ENCODE measurements at places on chromosomes 12 and 14. TPM values are rescaled to one million over a fixed set of nuclear protein-coding genes. Genes with fewer than 3 reads are reported as not detected.

PRB2 gene
- not detected for total RNA-seq

ZFHX2 gene
- 0.62 TPM for total RNA-seq

ARG2 gene
- 3.5 TPM for total RNA-seq

NXPH4 gene
- 4.0 TPM for total RNA-seq

IFNG gene
- total RNA-seq: not detected

BDKRB2 gene
- total RNA-seq: 74.1 TPM

BCL2L14 gene
- total RNA-seq: not detected

HOXC9 gene
- not detected for total RNA-seq

KCNJ8 gene
- total RNA-seq: 15.5 TPM

LYZ gene
- total RNA-seq: not detected

KLRC2 gene
- not detected for total RNA-seq

OXA1L gene
- total RNA-seq: 35.9 TPM

POMT2 gene
- 12.9 TPM for total RNA-seq

CMKLR1 gene
- total RNA-seq: not detected

KRT85 gene
- total RNA-seq: not detected

CCDC38 gene
- not detected for total RNA-seq

FOXN3 gene
- total RNA-seq: 12.7 TPM

ZC2HC1C gene
- 1.8 TPM for total RNA-seq

RTN1 gene
- 0.12 TPM for total RNA-seq

FOXN4 gene
- not detected for total RNA-seq

DCTN2 gene
- total RNA-seq: 106 TPM

RND1 gene
- total RNA-seq: 0.12 TPM

ESPL1 gene
- total RNA-seq: 4.2 TPM

GLT1D1 gene
- total RNA-seq: not detected

FLVCR2 gene
- total RNA-seq: 1.8 TPM

ZDHHC22 gene
- not detected for total RNA-seq

KRT83 gene
- not detected for total RNA-seq

CAPZA3 gene
- not detected for total RNA-seq

GSC gene
- not detected for total RNA-seq

G2E3 gene
- total RNA-seq: 42.6 TPM

NTN4 gene
- 8.5 TPM for total RNA-seq

RFX4 gene
- total RNA-seq: not detected

KCNK10 gene
- total RNA-seq: not detected

SLC39A5 gene
- 1.00 TPM for total RNA-seq

PRPH gene
- 0.22 TPM for total RNA-seq

GDF3 gene
- not detected for total RNA-seq

LTA4H gene
- 60.1 TPM for total RNA-seq

GLIPR1L1 gene
- not detected for total RNA-seq

SLC6A15 gene
- 78.4 TPM for total RNA-seq

KIF21A gene
- 14.2 TPM for total RNA-seq

AQP6 gene
- total RNA-seq: 0.12 TPM

ENDOU gene
- total RNA-seq: under 0.01 TPM

DCN gene
- 87.0 TPM for total RNA-seq

HPD gene
- total RNA-seq: 0.12 TPM

KCNC2 gene
- 0.50 TPM for total RNA-seq

RPL10L gene
- total RNA-seq: not detected

IL23A gene
- total RNA-seq: not detected

SLC10A1 gene
- total RNA-seq: not detected

CHST11 gene
- total RNA-seq: 5.7 TPM

PTPRO gene
- total RNA-seq: 0.55 TPM

TBX5 gene
- total RNA-seq: 0.12 TPM

LRRC43 gene
- total RNA-seq: 0.11 TPM

MTA1 gene
- 30.7 TPM for total RNA-seq

HCAR2 gene
- not detected for total RNA-seq

MIP gene
- total RNA-seq: not detected

Measured in uterine smooth muscle cell (primary cell).